ENCODE measurements at places on chromosomes 3 and 15. TPM values are rescaled to one million over a fixed set of nuclear protein-coding genes. Genes with fewer than 3 reads are reported as not detected.

Gene TLE3
- 59.3 TPM for total RNA-seq

Gene A4GNT
- total RNA-seq: not detected

Gene CCDC14
- total RNA-seq: 93.9 TPM

Gene SPTBN5
- 1.3 TPM for total RNA-seq

Gene TMEM212
- not detected for total RNA-seq

Gene TNIK
- 74.9 TPM for total RNA-seq

Gene TRIM42
- not detected for total RNA-seq

Gene STRA6
- 12.6 TPM for total RNA-seq

Gene PLSCR5
- total RNA-seq: not detected

Gene DUOX1
- total RNA-seq: 0.27 TPM

Gene SLC28A1
- not detected for total RNA-seq

Gene MAP6D1
- 5.3 TPM for total RNA-seq

Gene HYAL2
- 37.5 TPM for total RNA-seq

Gene ALPK3
- total RNA-seq: 2.3 TPM

Gene CRYGS
- total RNA-seq: 3.5 TPM

Gene PLAAT1
- 6.1 TPM for total RNA-seq

Gene GAP43
- total RNA-seq: 125 TPM

Gene NAALADL2
- 17.5 TPM for total RNA-seq

Gene SUSD5
- total RNA-seq: 1.5 TPM

Gene PLA1A
- total RNA-seq: 0.73 TPM

Gene SI
- total RNA-seq: 0.18 TPM

Gene SNX22
- total RNA-seq: 8.3 TPM

Gene RYK
- 107 TPM for total RNA-seq

Gene MTFMT
- total RNA-seq: 20.4 TPM

Gene C3orf18
- total RNA-seq: 15.8 TPM

Gene SAMMSON
- total RNA-seq: not detected

Gene KLHL6
- 1.3 TPM for total RNA-seq

Gene PDCD10
- 52.0 TPM for total RNA-seq

Gene NME9
- total RNA-seq: 6.4 TPM

Gene KCNMB3
- 4.9 TPM for total RNA-seq

Gene ITIH1
- total RNA-seq: 0.18 TPM

Gene CCR3
- total RNA-seq: not detected

Gene SLC4A7
- 206 TPM for total RNA-seq

Gene CPN2
- total RNA-seq: not detected

Gene SIDT1
- 37.4 TPM for total RNA-seq

Gene CCDC191
- 8.8 TPM for total RNA-seq

Gene MESP2
- total RNA-seq: 0.27 TPM

Gene IQCF5
- not detected for total RNA-seq

Gene SLC24A1
- total RNA-seq: 3.2 TPM

Gene GOLGA6L4
- 3.6 TPM for total RNA-seq

Gene CHRNA5
- total RNA-seq: 5.1 TPM

Gene CTXN2
- total RNA-seq: 1.00 TPM

Gene MEIS2
- total RNA-seq: 40.8 TPM

Gene SPSB4
- total RNA-seq: 12.7 TPM

Gene GPR149
- 2.7 TPM for total RNA-seq

Gene DUOXA2
- not detected for total RNA-seq

Gene GPR171
- not detected for total RNA-seq

Gene TM4SF1
- total RNA-seq: 22.4 TPM

Gene ACAP2
- 171 TPM for total RNA-seq

Gene SLC51A
- total RNA-seq: not detected

Gene C2CD4B
- 2.0 TPM for total RNA-seq

Gene P2RY1
- total RNA-seq: 32.8 TPM

Gene ADGRG7
- total RNA-seq: not detected

Gene ANKRD63
- 0.27 TPM for total RNA-seq

Gene GPR27
- total RNA-seq: 15.7 TPM

Gene WDR49
- 48.5 TPM for total RNA-seq

Gene CHRNA7
- 7.3 TPM for total RNA-seq

Gene HRH1
- total RNA-seq: 5.8 TPM

All from cerebellum (tissue), 4 donors.